ENCODE measurements at places on chromosomes 1 and 21.
A peak's percentile ranks its signal among the peaks of the same experiment; 100 is the strongest.

DNA sequence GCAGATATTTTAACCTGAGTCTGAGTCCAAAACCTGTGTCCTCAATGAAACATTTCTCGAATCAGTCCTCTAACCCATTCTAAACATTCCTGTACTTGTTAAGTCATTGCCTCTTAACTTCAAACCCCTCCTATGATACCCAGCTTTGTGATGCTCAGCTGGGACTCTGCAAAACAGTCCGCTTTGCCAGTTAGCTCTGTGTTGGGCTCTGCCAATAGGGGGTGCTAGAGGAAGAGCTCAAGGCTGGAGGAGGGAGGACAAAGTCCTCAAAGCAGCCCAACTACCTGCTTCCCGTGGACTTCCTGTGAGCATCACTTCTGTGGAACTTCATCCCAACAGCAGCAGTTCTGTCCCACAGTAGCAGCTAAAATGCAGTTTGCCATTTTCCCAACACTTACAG is 38.1 kb upstream of the SYT14 start:
- no peak for DNase-seq

DNA sequence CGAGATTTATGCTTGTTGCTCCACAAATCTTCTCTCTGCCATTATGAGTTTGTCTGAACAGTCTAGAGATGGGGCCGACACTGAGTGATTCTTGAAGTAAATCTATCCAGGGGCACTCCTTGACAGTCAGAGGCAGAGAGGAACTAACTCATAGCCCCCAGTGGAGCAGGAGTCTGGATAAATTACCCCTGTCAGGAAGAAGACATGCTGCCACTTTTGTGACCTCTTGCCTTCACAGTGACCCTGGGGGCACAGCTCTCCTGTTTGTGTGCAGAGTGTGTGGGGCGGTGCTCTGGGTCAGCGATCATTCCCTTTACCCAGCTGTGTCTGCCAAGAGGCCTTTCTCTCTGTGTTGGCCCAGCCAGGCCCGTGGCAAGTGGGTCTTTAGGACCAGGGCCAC is 29.5 kb downstream of the PEX14 start:
- DNase-seq, result no peak

- DNase-seq, result no peak
Observed at GRCh38 chr1:66044912-66045311, 252.2 kb downstream of the PDE4B start.

GRCh38 chr1:46072975-46073374 is 59.5 kb downstream of the PIK3R3 start:
- no peak for DNase-seq

DNA sequence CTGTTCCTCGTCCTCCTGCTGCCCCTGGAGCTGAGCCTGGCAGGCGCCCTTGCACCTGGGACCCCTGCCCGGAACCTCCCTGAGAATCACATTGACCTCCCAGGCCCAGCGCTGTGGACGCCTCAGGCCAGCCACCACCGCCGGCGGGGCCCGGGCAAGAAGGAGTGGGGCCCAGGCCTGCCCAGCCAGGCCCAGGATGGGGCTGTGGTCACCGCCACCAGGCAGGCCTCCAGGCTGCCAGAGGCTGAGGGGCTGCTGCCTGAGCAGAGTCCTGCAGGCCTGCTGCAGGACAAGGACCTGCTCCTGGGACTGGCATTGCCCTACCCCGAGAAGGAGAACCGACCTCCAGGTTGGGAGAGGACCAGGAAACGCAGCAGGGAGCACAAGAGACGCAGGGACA is 14.8 kb downstream of the DRAXIN start:
- DNase-seq, result no peak

- DNase-seq, result no peak
Observed at GRCh38 chr1:75970631-75971030, 38.4 kb upstream of the ASB17 start.

DNA sequence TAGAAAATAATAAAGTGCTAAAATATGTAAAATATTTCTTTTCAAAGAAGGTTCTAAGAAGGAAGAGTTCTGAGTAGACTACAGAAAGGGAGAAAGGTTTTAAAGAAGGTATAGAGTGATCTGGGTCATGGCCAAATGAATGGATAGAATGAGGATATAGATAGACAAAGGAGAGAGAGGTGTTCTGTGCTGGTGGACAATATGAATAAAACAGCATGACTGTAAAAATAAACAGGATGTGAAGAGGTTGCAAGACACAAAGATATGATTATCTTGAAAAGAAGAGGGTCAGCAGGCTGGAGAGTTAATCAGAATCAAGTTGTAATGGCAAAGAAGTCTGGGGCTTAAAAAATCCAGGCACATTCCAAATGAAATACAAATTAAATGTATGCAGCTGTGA is 86.7 kb upstream of the GNG4 start:
- DNase-seq, result no peak

DNA sequence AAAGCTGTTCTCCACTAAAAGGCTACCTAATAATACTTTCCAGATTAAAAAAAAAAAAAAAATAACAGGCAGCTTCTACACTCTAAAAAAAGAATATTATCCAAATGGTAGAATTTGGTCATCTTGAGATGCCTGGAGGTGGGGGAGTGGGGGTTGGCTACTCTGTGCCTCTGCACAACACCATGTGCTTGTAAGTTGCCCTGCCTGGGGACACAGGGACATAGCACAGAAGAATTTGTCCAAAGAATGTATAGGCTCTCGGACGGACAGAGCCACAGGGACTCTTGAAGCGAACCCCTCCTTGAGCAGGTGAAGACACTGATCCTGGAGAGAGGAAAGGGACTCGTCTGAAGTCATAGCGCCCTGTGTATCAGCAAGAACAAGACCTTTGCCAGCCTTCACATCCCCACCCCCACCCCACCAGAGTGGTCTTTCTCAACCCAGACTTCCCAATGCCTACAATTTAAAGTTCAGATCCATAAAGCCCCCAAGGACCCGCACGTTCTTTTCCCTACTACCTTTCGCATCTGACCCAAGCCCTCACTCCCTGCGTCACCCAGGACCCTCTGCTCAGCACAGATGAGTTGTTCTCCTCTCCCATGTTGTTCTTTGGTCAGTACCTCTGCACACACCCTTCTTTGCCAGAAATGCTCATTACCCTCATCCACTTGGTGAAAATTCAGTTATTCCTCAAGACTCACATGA is 72.6 kb downstream of the LGR6 start:
- no peak for DNase-seq

GRCh38 chr1:76827066-76827465 is 40.2 kb upstream of the ST6GALNAC5 start:
- DNase-seq, result no peak

GRCh38 chr1:91500756-91501522 is at the start of gene CDC7:
CDC7 (plus strand) TSS chr1:91500851; CDS start chr1:91501717, 866 bp downstream.
- DNase-seq, result peak; percentile 58

DNA sequence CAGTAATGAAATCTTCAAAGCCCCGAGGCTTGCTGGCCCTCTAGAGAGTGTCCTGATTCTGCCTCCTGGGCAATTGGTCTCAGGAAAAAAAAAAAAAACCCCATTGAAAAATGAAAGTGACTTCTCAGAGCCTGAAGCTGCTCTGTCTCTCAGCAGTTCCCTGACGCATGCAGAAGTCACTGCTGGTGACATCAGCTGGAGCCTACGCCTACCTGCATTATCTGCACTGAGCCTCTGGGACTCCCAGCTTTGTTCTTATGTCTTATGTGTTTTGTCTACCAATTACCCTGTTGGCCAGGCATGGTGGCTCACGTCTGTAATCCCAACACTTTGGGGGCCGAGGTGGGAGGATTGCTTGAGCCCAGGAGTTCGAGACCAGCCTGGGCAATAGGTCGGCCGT is 10.1 kb upstream of the SLC25A33 start:
- no peak for DNase-seq

GRCh38 chr1:111990878-111991718 is 1.6 kb upstream of the KCND3 start:
- no peak for DNase-seq

- DNase-seq, result no peak
Observed at GRCh38 chr1:233343262-233343661, 15.7 kb downstream of the MAP3K21 start.

GRCh38 chr1:109765483-109765815 is 1.7 kb upstream of the EPS8L3 start:
- no peak for DNase-seq

Data from activated naive CD8-positive, alpha-beta T cell treated with anti-CD3 and anti-CD28 coated beads, Interleukin-2, amount 50 U/mL, for 16 hours (primary cell).